ENCODE measurements at places on chromosomes 12 and 14. TPM values are rescaled to one million over a fixed set of nuclear protein-coding genes. Genes with fewer than 3 reads are reported as not detected.
A peak's percentile ranks its signal among the peaks of the same experiment; 100 is the strongest.

DNA sequence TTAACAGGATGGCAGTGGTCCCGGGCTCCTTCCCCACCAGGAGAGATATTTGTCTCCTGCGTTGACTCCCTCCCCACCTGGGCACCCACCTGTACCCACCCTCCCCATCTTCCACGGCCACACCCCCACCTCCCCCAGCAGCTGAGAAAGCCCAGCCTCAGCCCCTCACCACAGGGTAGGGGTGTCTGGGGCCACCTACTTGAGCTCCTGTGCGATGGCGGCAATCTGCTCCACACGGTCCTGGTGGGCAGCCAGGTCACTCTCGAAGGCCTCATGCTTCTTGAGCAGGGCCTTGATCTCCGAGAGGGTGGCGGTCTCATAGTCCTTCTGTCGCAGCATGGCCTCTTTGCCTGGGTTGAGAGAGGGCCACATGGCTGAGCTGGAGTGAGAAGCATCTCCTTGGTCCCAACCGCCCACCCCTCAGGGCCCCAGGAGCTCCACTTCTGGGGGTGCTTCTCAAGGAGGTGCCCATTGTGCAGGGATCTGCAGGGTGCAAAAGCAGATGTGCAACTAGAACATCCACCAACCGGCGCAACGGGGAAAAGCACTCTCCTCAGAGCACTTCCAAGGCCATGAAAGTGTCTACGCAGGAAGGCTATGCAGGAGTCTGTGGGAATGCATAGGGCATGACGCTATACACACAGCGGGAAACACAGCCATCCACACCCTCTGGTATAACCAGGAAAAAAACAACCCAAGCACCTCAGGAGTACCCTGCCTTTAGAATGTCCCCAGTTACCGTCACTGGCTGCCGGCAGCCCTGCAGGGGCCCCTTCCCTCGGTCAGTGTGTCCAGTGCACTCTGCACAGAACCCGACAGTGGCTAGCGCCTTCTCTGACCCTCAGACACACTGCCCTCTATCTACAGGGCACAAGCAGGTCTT, 92.6 kb upstream of the ZFP36L1 start:
- no peak for ATAC-seq

DNA sequence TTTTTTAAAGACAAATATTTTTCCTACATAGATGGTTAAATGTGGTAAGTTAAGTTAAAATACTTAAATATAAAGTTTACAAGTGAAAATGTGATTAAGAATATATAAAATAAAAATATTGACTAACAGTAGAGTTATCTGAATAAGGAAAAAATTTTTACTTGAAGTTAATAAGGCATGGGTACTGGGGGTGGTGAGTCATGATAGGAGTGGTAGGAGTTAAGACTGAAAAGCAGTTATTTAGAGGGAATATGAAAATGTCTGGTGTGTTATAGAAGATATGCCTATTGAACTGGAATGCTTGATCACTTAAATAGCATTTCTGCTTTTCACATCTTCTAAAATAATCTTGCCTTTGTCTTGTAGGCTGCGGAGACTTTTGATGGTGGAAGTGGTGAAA, 68.7 kb downstream of the CCDC91 start:
- ATAC-seq = no peak

The CEBPE gene
- not detected for total RNA-seq

DNA sequence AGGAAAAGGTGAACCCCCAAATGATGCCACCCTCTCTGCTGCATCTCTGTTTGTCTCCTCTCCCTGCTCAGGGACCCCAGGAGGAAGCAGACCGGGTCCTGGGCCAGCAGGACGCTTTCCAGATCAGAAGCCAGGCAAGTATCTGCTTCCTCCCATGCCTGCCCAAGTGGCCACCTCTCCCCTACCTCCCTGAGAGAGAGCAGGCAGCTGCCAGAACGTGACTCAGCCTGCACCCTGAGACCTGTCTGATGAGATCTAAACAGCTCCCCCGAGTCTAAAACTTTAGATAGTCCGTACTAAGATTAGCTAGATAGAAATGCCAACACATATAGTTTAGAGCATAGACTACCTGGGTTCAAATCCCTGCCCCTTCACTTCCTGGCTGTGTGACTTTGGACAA, 31.2 kb upstream of the OAS1 start:
- ATAC-seq = no peak

The PGF gene
- 21.0 TPM for total RNA-seq

DNA sequence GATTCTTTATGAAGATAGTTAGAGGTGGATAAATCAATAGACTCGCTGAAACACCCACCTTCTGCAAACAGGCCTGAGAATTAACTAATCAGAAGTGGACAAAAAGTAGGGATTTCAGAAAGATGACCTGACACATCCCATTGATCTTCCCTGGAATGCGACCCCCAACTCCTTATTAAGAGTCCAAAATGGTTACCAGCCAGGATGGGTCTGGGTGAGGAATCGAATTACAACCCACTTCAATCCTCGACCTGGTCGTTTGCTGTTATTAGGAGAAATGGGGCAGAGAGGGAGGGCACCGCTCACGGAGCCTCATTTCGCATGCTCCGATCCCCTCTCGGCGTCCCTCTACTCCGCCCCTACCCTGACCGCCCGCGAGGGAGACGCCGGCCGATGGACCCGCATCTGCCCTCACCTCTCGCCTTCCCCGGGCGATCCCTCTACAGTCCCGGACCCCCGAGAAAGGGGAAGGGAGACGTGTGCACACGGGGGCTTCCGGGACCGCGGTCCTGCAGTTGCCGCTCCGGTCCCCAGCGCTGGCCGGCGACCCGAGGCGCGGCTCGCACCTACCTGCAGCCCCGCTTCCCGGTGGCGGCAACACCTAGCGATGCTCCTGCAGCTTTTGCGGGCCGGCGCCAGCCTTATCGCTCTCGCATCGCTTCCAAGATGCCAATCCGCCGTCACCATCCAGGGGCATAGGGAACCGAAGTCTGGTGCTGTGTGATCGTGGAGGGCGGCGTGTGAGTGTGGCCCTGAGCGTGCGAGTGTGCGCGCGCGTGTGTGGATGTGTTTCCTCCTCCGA, 69.3 kb upstream of the USP15 start:
- ATAC-seq = no peak

The FAM181A gene
- not detected for total RNA-seq

DNA sequence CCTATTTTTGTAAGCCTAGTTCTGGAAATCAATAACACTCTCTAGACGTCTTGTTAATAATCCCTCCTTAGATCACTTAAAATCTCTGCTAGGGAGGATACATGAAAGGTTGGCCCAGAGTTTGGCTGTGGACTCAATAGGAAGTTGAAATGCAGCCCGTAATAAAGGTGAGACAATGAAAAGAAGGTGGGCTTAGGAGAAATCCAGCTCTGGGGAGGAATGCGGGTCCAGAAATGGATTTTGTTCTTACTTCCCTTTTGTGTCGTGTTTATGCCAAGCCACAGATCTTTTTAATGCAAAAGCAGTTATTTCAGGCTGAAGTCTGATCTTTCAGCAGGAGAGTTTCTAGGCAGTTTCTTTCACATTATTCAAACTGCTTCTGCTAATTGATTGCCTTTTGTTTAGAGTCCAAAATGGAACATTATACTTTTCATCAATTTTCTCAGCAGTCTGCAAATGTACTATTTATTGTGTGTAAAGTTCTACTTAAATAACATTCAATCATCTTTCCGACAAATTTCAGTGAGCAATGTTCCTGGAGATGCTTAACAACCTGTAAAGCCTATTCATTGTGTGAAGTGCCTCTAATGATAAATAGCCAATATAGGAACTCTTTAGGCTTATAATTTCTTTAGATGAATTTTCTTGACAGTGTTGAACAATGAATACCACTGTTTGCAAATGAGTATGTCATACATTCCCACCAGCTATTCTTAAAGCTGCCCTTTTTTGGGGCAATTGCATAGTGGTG, 252.9 kb upstream of the KRR1 start:
- no peak for ATAC-seq

DNA sequence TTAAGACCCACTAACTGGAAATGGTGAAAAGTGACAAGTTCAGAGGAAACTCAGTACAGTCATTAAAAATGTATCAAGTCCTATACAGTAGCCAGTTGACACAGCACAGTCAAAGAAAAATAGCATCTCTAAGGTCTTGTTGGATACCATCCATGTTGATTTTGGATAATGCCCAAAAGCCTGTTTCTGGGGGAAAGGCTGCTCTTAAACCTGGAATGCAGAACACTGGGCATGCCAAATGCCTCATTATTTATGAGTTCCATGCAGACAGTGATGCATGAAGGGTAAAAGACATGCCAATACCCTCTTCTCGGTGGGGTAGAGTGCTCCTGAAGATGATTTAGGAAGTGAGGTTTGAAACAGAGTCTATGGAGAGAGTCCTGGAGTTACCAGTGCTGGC, 29.6 kb downstream of the KCNK13 start:
- no peak for ATAC-seq

The NUAK1 gene
- total RNA-seq = 27.7 TPM

DNA sequence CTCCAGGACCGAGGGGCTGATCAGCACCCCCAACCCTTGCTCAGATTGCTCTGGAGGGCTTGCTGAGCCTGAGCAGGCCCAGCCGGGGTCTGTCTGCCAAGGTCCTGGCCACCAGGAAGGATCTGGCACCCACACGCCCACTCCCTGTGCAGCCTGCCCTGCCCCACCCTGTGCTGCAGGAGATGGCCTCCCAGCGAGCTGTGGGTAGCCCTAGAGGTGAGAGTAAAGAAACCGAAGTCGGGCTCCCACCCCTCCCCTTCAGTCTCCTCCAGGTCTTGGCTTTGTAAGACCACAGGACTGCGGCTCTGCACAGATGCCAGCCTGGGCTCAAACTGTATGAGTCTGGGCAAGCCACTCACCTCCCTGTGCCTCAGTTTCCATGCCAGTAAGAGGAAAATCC, 307.8 kb downstream of the BCL11B start:
- no peak for ATAC-seq

The CLEC6A gene
- total RNA-seq = not detected

GRCh38 chr14:22871224-22872032, at the start of gene LRP10:
LRP10 (plus strand) TSS chr14:22871740; CDS start chr14:22872304, 564 bp downstream.
- peak; percentile 92 for ATAC-seq

GRCh38 chr14:61174987-61175386, 106.2 kb downstream of the TMEM30B start:
- ATAC-seq = no peak

DNA sequence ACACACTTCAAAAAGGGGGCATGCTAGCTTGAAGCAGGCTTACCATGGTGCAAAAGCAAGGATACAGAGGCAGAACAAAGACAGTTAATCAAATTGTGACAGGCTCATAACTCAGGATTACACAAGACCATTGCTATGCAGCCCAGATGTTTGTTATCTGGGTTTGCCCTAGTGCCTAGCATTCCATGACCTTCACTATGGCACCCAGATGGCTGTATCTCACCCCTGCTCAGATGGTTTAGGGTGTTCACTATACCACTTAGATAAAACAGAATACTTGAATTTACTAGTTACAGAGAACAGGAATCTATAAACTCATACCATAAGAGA, 56.2 kb downstream of the SDR9C7 start:
- ATAC-seq = no peak

GRCh38 chr14:30211326-30211725, 283.7 kb upstream of the PRKD1 start:
- no peak for ATAC-seq
